ENCODE measurements at places on chromosomes 12 and 14.

DNA sequence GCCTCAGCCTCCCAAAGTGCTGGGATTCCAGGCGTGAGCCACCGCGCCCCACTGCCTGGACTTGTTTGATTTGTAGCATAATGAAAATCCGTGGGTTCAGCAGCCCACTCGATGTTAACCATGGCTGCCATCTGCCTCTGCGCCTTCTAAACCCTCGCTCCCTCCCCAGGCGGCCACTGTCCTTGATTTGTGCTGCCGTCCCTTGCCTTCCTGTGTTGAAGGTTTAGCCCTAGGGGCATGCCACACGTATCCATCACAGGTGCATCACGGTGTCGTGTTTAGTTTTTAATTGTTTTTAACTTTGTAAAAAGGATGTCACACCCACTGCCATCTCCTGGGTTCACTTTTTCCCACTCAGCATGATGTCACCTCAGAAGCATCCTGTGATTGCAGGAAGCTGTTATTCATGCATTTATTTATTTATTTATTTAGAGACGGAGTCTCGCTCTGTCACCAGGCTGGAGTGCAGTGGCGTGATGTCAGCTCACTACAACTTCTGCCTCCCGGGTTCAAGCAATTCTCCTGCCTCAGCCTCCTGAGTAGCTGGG lies 24.5 kb upstream of the ULK1 start:
- no peak for DNase-seq

DNA sequence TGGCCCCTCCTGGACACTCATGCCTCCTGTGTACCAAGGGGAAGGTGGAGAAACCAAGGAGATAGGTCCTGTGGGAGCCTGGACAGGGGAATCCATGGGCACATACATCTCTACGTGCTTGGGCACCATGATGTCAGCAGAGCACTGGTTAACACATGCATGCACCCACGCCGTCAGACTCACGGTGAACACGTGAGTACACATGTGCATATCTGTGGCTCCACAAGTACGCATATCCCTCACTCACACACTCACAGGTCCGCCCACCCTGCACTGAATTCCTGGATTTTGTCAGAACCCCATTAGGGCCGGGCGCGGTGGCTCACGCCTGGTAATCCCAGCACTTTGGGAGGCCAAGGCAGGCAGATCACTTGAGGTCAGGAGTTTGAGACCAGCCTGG lies 29.1 kb upstream of the COX6A1 start:
- DNase-seq = no peak

- DNase-seq = no peak
Observed at GRCh38 chr12:76696186-76696585, 67.7 kb upstream of the ZDHHC17 start.

DNA sequence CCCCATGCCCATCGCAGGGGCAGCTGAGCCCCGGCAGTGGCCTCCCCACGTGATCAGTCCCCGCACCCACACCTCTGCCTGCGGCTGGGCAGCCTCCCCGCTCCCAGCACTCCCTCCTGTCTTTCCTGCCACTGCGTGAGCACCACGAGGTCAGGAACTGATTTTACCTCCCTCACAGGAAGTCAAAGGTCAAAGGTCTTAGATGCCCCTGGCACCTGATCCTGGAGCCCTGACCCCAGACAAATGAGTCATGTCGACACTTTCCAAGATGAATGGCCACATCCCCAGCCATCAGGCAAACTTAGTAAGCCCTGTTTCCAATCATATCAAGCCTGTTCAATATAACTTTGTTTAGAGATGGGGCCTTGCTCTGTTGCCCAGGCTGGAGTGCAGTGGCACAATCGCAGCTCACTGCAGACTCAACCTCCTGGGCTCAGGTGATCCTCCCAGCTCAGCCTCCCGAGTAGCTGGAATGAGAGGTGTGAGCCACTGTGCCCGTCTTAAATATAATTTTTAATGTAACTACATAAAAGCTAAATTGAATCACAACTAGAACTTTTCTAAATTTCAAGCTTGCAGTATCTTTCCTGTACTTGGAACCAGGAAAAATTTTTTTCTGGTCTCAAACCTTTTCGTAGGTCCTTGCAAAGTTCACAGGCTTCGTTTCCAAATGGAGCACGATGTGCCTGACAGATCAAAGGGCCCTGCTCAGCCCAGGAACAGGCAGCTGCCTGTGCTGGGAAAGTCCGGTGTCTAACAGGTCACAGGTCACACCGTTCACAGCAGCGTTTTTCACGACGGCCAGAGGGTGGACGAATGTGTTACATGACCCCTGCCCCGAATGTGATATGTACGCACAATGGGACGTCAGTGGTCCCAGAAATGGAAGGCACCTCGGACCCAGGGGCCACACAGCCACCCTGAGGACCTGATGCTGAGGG lies 1.9 kb downstream of the LRCOL1 start:
- no peak for DNase-seq

DNA sequence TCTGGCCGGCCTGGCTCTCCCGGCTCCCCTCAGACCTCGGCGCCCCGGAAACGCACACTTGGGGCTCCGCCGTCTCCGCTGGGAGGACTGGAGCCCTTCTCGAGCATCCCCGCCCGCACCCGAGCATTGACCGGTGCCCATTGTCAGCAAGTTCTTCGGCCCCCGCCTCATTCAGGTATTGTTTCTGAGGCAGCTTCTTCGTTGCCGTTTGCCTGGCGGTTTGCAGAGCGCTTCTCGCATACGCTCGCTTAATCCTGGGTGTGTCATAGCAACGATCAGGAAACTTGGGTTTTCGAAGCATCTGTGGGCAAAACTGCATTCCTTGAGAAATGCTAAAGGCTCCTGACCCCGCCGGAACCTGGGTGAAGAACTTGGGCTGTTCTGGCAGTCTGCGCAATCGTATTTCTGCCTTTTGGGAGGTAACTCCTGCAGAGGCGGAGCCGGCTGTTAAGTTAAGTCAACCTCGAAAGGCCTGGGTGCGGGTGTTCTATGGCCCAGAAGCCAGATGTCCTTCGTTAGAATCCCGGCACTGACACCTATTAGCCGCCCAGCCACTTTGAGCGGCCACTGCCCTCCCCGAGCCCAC lies 518 bp downstream of the GSKIP start:
- DNase-seq = peak; percentile 30

GRCh38 chr14:99361596-99362215 lies 89.7 kb upstream of the BCL11B start:
- DNase-seq = no peak

DNA sequence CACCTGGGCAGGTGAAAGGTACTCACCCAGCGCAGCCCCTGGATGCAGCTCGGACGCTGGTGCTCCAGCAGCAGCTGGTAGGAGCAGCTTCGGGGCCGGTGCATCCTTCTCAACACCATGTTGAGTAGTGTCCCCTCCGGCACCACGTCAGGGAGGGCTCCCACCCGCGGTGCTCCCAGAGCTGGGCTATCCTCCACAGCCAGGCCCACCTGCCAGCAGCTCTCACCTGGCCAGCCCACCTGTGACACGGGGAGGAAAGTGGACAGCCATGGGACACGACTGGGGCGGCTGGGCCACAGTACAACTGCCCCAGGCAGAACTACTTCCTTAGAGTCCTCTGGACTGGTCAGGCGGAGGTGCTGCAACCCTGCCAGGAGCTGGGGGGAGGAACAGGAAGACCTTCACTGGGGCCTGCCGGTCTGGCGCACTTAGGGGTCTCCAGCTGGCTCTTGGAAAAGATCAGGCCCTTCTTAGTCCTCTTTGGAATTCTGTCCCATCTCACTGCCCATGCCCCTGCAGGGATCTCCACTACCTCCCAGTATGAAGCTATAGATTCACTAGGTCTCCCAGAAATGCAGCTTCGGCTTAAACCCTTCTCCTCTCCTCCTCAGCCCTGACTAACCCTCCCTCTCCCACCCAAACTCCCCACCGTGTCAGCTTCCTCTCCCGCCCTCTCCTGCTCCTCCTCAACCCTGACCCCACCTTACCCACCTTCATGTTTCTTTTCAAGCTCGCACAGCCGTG lies 668 bp downstream of the RAPGEF3 start:
- DNase-seq = no peak

Measured in femur (tissue), 1 donor.